ENCODE measurements at places on chromosomes 6 and 20. TPM values are rescaled to one million over a fixed set of nuclear protein-coding genes. Genes with fewer than 3 reads are reported as not detected.

ANKRD66 gene
- total RNA-seq: not detected

KCNG1 gene
- 44.2 TPM for total RNA-seq

CYP24A1 gene
- 21.3 TPM for total RNA-seq

ITPR3 gene
- total RNA-seq: 6.4 TPM

LY6G6C gene
- total RNA-seq: 1.4 TPM

DNA sequence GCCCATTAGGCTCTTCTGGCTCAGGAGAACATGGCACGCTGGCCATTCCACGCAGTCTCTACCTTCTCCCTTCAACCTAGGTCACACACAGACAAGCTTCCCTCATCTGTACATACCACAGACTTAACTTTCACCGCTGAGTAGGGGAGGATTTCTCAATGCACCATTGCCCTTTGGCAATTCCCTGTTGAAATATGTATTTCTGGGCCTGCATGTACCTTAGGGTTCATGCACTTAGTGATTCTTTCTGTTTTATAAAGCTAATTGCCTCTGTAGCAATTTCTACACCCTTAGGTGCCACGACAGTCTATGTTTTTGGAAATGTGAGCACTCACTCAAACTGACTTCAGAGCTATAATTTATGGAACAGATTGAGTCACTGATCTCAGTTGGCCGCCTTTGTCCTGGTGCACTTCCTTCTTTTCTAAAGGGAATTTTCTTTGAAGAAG, 253.8 kb upstream of the PRDM1 start:
- no peak for DNase-seq

GRCh38 chr20:59451641-59452040, 151.2 kb downstream of the EDN3 start:
- DNase-seq: no peak

DNA sequence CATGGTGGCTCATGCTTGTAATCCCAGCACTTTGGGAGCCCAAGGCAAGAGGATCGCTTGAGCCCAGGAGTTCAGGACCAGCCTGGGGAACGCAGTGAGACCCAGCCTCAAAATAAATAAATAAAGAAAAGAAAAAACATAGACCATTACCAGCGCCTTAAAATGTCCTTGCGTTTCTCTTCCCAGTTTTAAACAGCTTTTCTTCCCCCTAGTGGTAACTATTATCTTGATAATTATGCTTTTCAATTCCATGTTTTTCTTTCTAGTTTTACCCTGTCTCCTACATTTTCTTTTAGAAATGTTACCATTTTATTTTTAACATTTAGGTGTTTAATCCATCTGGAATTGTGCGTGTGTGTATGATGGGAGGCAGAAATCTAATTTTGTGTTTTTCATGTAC, 24.4 kb downstream of the DNAH8 start:
- no peak for DNase-seq

GRCh38 chr20:35586751-35587425, 28.7 kb upstream of the SPAG4 start:
- DNase-seq: no peak

- DNase-seq: no peak
Measured at GRCh38 chr6:134764741-134765140, 185.2 kb downstream of the ALDH8A1 start.

DNA sequence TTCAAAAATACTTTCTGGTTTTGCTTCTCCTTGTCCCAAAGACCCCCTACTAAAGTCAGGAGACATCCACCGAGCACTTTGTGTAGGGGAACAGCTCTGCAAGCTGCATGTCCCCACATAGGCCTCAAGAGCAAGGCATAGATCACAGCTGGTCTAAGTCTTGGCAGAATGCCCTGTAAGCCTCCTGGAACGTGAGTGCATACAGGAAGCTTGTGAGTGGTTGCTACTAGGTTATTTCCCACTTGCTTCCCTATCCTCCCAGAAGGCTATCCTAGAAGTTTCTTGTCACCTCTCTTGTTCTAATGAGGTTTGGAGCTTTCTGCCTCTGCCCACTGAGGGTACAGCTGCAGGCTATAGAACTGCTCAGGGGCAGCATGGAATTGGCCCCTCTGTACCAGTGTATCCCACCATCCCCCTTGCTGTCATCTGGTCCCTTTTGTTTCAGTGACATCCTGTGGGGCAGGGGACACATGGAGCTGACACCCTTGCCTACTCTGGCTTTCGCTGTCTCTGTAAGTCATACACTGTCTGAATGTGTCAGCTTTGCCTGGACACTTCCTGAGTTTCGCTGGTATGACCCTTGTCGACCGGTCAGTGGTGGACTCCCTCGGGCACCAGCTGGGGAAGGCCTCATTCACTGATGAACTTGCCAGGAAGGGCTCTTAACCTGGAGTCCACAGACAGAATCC, 35.6 kb upstream of the KCNK16 start:
- peak; percentile 60 for DNase-seq
